ENCODE measurements at places on chromosomes 7 and 10.

GRCh38 chr7:131487217-131487616 lies 69.2 kb downstream of the PODXL start:
- no peak for DNase-seq

DNA sequence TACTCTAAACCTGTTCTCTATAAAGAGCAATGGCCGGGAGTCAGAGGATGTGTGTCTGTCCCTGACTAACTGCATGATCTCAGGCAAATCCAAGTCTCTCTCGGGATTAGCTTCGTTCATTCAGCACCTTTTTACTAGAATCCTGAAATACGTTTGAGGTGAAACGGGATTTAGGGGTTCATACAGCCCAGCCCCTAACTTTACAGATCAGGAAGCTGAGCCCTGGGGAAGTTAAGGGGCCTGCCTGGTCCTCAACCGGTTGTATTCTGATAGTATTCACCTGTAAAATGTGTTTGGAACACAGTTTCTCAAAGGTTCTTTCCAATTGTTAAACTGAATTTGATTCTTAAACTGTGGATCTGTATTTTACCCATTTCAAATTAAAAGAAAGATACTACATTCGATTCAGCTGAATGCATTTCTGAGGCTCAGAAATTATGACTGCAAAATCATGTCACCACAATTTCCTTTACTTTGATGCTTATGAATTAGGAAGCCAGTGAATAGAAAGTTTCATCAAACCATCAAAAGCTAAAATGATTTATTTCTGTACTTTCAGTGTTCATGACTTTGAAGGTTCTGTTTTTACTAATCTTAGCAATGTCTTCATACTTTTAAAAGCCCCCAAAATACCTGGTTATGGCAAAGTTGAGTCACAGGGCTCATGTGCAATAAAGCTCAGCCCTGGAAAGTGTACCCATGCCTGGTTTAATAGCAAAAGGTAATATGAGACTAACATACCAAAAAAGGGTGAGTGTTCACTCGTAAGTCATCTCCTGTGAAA lies 28.9 kb upstream of the EZH2 start:
- no peak for DNase-seq

GRCh38 chr7:151579644-151580043 lies 59.9 kb upstream of the RHEB start:
- DNase-seq = no peak

- DNase-seq = no peak
Observed at GRCh38 chr10:101759309-101760247, 16.3 kb downstream of the FGF8 start.

- no peak for DNase-seq
Observed at GRCh38 chr10:776772-777171, 87.3 kb upstream of the DIP2C start.

DNA sequence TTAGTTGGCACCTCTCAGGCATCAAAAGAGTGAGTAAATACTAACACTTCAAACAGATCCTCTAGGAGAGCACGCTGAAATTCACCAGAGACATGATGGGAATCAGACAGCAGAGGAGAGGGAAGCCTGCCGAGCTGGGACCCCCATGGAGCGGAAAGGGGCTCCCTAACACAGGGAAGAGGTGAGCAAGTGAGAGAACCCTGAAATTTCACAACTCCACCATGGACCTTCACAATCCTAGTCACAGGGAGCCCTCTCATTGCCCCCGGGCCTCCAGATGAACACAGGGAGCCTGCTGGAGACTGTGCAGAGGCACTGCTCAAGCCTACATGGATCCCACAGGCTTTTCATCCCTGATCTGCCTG lies 59.2 kb upstream of the ANTXRL start:
- DNase-seq = no peak

DNA sequence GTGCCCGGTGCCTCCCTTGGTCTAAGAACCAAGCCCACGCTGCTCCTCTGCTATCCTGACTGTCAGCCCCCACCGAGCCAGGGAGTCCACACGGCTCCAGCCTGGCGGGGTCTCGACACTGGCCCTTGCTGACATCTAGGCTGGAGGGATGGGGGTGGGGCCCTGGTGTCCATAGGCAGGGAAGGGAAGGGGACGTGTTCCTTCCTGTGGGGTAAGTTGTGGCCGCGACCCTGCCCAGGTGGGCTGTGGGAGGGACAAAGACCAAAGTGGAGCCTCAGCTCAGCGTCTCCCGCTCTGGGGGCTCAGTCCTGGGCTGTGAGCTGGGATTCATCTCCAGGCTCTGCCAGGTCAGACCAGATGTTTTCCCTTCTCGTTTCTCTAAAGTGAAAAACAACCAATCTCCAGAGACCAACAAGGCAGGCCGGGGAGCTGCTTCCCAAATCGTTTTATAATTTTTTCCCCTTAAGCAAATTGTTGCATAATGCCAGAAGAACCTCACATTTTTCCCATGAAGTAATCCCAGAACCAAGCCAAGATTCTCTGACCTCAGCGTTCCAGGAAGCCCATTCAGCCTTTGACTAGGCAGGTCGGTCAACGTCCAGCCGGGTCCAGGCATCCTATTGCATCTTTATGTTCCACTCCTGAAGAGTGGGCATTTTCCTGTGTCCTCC lies 101.2 kb downstream of the RGS10 start:
- DNase-seq = no peak

- no peak for DNase-seq
Observed at GRCh38 chr7:143363016-143363937, 764 bp upstream of the FAM131B start.

DNA sequence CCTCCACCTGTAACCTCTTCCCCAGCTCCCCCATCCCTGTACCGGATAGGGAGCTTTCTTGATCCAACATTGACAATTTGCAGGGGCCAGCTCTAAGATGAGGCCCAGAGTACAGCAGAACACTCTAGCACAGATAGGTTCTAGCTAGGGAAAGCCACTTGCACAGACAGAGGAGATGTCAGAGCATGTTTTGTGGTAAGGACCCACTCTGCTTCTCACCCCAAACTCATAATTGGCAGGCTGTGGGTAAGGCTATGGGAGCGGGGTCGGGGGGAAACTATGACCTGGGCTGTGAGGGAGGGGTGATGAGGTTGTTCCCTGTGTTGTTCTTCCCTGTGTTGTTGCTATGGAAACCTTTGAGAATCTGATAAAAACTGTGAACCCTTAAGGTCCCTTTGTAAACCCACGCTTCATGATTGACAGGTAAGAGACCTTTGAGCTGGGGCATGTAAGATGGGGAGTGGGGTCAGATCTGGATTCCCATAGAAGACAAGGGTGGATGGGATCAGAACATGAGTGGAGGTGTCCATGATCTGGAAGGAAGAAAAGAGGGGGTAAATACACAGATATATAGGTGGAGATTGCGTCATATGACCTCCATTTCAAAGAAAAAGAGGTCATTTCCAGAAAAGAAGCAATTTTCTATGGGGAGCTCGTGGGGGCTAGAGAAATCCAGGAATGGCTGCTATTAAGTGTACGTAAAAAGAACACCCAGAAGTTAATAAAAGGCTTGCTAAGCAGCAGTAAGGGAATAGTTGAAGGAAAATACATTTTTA lies 4.0 kb downstream of the CALD1 start:
- no peak for DNase-seq

All from stimulated activated CD8-positive, alpha-beta memory T cell treated with anti-CD3 and anti-CD28 coated beads, Interleukin-4, amount 100 ng/mL, for 1 hour (primary cell).